ENCODE measurements at places on chromosomes 11 and 22.

DNA sequence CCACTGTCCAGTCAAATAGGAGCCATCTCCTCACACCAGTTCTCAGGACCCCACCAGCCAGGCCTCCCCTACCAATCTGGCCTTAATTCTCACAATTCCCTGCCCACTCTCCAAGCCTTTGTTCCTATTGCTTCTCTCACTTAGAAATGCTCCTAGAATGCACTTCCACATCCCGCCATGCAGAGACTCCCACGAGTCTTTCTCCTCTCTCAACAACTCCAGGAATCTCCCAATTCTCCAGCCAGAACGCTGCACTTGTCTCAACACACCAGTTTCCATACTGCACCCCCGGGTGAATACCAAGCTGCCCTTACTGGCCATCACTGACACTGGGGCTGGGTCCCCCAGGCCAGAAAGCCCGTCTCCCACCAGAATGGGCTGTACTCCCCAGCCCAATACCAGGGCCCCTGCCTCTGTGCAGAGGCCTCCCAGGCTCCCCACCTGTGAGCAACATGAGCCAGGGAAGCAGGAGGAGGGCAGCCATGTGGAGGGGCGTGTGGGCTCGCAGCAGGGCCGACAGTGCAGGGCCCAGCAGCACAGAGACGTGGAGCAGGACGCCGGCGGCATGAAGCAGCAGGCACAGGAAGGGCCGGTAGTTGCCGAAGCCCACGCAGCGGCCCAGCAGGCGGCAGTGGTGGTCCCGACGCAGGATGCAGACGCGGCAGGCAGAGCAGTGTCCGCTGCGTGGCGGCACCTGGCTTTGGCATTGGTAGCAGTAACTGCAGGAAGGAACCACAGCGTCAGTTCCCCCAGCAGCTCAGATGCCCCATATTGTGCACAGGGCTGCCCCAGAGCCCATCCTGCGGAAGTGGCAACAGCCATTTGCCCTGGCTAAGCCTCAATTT, 2.4 kb downstream of the ZDHHC24 start:
- peak; percentile 38 for DNase-seq
- H3K27me3 ChIP-seq, result peaks cover 2% of the 10 kb centered on the region
- peak overlapping the region; percentile 79 for H3K4me3 ChIP-seq
- peaks cover 9% of the 10 kb centered on the region for H3K4me1 ChIP-seq

DNA sequence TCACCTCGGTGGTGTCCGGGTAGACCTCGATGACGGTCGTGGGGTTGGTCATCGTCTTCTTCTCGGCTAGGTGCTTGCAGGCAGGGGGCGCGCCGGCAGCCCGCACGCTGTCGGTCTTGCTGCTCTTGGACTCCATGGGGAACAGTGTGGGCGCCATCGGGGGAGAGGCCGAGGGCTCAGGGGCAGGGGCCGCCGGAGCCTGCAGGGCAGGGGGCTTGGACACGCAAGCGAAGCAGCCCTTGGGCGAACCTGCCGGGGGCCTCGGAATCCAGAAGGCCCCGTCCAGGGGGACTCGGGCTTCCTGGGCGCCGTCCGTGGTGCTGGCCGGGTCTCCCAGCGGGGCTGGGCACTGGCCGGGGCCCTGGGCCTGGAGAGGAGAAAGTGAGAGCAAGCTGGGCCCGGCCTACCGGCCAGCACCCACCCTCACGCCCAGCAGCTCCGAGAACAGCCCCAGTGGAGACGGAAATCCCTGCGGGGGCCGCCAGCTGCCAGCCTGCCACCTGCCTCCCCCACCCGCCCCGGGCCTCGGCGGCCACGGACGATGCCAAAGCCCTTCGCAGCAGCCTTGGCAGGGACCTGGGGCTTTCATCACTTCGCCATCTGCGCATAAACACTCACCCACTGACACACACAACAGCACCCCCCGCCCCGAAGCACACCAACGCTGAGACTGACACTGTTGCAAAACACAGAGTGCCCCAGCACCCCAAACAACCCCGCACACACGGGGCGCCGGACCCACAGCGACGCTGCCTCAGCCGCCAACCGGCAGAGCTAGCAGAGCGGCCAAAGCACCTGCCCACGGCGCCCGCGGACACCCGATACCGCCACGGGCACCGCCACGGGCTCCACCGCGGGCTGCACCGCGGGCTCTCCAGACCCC, 2.4 kb downstream of the IFITM10 start:
- no peaks in the 10 kb centered on the region for H3K36me3 ChIP-seq
- H3K4me3 ChIP-seq, result no peak overlapping the region
- DNase-seq, result no peak
- H3K27ac ChIP-seq, result no peak overlapping the region
- H3K27me3 ChIP-seq, result peaks cover 17% of the 10 kb centered on the region

- no peak overlapping the region for H3K4me3 ChIP-seq
- no peak overlapping the region for H3K27ac ChIP-seq
- no peak for DNase-seq
- H3K27me3 ChIP-seq, result no peaks in the 10 kb centered on the region
- H3K36me3 ChIP-seq, result peaks cover 3% of the 10 kb centered on the region
- H3K4me1 ChIP-seq, result no peaks in the 10 kb centered on the region
Observed at GRCh38 chr11:6572215-6572614, 31.2 kb downstream of the RRP8 start.

DNA sequence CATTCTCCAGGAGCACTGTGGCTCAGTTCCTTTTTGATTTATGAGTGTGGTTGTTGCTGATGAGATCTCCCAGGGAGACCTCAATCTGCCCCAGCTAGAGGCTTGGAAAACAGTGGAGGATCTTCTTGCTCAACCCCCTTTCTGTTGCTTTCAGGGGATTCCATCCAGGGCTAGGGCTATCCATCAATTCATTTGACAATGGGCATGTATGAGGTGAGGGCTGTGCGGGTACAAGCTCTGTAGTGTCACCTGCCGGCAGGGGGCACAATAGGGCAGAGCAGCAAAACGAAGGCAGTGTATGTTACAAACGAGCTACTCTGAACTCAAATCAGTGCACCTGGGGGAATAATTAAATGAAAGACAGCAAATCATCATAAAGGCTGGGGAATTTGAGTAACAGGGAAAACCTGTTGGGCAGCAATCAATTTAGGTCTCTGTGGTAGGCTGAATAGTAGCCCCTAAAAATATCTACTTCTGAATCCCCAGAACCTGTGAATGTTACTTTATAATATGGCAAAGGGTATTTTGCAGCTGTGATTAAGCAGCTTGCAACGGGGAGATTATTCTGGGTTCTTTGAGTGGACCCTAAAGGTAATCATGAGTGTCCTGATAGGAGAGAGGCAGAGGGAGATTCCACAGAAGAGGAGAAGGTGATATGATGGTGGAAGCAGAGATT, 170.3 kb upstream of the ZBED5 start:
- DNase-seq, result peak; percentile 42
- no peaks in the 10 kb centered on the region for H3K36me3 ChIP-seq
- H3K27ac ChIP-seq, result no peak overlapping the region
- H3K27me3 ChIP-seq, result peaks cover 18% of the 10 kb centered on the region
- no peaks in the 10 kb centered on the region for H3K4me1 ChIP-seq
- H3K4me3 ChIP-seq, result no peak overlapping the region

GRCh38 chr22:40533712-40534378, 102.7 kb downstream of the MRTFA start:
- peak overlapping the region; percentile 81 for H3K4me3 ChIP-seq
- H3K36me3 ChIP-seq, result peaks cover 4% of the 10 kb centered on the region
- peaks cover 57% of the 10 kb centered on the region for H3K4me1 ChIP-seq
- peak; percentile 64 for DNase-seq

- H3K27ac ChIP-seq, result no peak overlapping the region
- no peak for DNase-seq
- H3K4me1 ChIP-seq, result peaks cover 3% of the 10 kb centered on the region
Observed at GRCh38 chr11:118662401-118663271, 16.8 kb downstream of the TREH start.
